Esophagus squamous epithelium (tissue), 5 donors: ENCODE measurements at places on chromosomes 4 and X.
A peak's percentile ranks its signal among the peaks of the same experiment; 100 is the strongest.

- no peak for DNase-seq
These were observed 151.5 kb downstream of the PDLIM5 start for GRCh38 chr4:94603170-94603747.

- no peak for DNase-seq
These were observed 33.5 kb upstream of the SCRG1 start for GRCh38 chr4:173432430-173432829.

GRCh38 chr4:169957785-169958184 is 68.4 kb downstream of the MFAP3L start:
- no peak for DNase-seq

DNA sequence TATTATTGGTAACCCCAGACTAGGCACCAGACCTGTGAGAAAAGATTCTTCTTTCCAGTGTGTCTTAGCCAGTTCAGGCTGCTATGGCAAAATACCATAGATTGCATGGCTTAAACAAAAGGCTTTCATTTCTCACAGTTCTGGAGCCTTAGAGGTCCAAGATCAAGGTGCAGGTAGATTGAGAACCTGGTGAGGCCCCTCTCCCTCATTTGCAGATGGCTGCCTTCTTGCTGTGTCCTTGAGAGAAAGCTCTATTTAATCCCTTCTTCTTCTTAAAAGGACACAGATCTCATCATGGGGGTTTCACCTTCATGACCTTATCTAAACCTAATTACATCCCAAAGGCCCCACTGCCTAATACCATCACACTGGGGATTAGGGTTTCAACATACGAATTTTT is 3.5 kb upstream of the PDLIM3 start:
- DNase-seq = no peak

- DNase-seq = no peak
These were observed 106.2 kb upstream of the FAT1 start for GRCh38 chr4:186829740-186830449.

DNA sequence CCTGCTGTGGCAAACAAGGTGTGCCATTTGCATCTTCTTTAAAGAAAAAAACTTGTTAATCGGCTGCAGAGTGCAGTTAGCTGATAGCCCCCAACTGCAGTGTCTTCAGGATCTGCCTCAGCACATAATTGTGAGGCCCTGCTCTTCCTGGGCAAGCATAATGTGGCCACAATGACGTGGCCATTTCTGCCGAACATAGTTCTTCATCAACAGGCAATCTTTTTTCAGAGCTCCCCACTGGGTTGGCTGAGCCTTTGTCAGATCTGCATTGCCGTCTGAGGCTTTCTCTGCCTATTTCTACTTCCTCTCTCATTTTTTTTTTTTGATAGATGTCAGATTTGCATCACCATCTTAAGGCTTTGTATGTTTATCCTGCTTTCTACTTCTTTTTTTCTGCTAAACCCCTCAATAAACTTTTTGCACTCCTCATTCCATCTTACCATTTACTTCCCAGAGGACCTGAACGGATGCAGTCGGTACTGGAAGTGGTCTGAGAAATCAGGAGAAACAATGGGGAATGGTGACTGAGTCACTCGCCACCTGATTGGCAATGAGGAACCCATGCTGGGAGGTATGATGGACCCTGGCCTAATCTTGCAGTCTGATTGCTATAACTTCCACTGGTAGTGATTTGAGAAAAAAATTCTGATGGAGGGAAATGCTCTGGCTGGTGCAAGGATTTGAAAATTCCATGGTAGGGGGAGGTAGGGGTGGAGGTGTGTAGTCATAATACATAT is 21.2 kb upstream of the TAB3 start:
- no peak for DNase-seq

DNA sequence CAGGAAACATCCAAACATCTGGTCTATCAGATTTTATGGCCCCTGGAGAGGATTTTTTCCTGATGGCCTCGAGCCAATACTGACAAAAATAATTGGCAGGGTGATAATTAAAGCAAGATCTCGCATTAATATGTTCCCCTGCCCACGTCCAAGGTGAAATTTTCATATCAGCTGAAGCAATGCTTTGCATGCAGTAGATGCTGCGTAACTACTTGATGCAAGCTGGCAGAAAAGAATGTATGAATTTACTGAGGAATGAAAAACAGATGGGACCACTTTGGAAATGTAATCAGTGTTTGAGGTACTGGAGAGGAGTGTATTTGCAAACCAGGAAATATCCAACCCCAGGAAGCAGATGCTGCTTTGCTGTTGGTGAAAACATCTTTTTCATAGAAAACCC is 36.8 kb upstream of the REST start:
- no peak for DNase-seq

DNA sequence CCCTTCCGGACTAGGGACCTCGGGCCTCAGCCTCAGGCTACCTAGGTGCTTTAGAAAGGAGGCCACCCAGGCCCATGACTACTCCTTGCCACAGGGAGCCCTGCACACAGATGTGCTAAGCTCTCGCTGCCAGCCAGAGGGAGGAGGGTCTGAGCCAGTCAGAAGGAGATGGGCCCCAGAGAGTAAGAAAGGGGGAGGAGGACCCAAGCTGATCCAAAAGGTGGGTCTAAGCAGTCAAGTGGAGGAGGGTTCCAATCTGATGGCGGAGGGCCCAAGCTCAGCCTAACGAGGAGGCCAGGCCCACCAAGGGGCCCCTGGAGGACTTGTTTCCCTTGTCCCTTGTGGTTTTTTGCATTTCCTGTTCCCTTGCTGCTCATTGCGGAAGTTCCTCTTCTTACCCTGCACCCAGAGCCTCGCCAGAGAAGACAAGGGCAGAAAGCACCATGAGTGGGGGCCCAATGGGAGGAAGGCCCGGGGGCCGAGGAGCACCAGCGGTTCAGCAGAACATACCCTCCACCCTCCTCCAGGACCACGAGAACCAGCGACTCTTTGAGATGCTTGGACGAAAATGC is at the start of gene WAS:
Gene WAS (plus strand): TSS at position 389 of the 572 bp plus-strand sequence. CDS start 55 bp downstream, at position 444.
- DNase-seq = no peak

DNA sequence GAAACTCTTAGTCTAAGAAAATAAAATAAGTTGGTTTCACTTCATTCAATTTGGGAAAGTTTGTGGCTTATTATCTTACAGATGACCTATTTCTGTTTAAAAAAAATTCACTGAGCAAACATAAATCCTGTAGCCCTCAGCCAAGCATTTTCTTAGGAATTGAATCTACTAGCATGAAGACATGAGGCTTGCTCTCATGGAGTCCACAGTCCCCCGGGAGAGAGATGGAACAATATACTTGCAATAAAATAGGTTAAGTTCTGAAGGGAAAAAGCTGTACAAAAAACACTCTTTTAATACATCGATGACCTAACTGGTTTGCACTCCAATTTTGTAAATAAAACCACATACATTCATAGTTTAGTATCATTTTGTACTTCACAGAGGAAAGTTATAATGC is 642.6 kb upstream of the FAM241A start:
- DNase-seq = no peak

DNA sequence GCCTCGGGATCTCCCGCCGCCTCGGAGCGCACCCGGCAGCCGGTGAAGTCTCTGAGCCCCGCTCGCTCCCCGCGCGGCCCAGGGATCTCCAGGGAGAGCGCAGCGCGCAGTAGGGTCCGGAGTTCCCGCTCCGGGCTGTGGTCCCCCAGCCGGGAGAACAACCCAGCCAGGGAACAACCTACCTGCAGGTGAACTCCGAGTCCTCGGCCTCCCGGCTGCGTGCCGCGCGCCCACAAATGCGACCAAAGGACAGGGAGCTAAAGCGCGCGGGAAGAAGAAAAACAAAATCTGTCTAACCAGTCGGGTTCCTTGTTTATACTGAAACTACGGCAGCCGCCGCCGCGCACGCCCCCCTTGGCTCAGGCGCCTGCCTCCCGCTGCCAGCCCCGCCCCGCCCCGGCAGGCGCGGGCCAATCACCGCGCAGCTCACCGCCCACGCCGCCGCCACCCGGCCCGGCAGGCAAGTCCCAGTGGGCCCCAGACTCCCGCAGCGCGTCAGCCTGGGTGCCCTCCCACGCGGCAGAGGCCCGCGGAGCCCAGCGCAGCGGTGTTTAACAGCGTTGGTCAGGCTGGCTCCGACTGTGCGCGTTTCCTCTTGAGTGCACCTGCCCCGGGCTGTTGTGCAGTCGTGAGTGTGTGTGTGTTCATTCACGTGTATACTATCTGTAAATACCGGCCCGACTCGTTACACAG is at the start of gene RASGEF1B:
Gene RASGEF1B (minus strand): TSS at position 320 of the 693 bp plus-strand sequence. CDS start 12,399 bp downstream, outside the sequence.
- DNase-seq = peak; percentile 65
